ENCODE measurements at places on chromosomes 2 and 18.

- DNase-seq = no peak
Measured at GRCh38 chr2:33131749-33132148, 185.0 kb downstream of the LTBP1 start.

DNA sequence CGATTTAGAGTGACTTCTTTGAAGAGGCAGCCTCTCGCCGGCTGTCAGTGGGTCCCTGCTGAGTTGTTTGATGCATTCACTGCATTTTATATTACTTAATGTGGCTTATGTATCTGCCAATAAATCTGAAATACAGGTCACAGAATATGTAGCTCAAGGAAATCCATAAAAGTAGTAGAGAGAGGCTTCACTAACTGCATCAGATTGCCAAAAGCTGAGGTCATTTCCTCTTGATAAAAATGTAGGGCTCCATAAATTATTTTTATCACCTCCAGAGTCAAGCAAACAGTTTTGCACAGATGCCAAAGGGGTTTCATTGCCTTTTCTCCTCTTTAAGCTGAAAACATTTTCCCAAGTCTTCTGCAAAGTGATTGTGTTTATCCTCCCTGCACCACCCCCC, 36.5 kb upstream of the CCDC93 start:
- DNase-seq = no peak

GRCh38 chr18:51041677-51042352, 11.8 kb downstream of the SMAD4 start:
- DNase-seq = no peak

DNA sequence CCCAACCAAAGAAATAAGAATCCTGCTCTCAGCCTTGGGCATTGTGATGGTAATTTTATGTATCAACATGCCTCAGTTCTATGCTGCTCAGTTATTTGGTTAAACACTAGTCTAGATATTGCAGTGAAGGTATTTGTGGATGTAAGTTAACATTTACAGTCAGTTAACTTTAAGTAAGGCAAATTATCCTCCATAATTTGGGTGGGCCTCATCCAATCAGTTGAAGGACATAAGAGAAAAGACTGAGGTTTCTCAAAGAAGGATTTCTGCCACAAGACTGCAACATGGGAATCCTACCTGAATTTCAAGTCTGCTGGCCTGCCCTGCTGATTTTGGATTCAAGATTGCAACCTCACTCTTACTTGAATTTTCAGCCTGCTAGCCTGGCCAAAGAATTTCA, 975.5 kb upstream of the ACVR2A start:
- DNase-seq = no peak

DNA sequence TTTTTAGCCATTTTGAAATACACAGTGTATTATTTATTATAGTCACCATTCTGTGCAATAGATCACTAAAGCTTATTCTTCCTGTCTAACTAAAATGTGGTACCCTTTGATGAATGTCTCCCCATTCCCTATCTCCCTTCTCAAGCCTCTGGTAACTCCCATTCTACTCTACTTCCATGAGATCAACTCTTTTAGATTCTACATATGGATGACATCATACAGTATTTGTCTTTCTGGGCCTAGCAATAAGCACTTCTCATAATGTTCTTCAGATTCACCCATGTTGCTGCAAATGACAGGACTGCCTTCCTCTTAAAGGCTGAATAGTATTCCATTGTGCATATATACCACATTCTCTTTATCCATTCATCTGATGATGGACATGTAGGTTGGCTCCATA, 210.9 kb downstream of the PID1 start:
- no peak for DNase-seq
